ENCODE measurements at places on chromosomes 13 and 19. TPM values are rescaled to one million over a fixed set of nuclear protein-coding genes. Genes with fewer than 3 reads are reported as not detected.

- no peak for DNase-seq
These were observed 19.5 kb upstream of the ARL11 start for GRCh38 chr13:49608651-49609331.

- no peak for DNase-seq
These were observed 201.2 kb upstream of the KLF12 start for GRCh38 chr13:74335370-74335769.

GRCh38 chr19:43620061-43621001, 902 bp upstream of the ZNF428 start:
- DNase-seq = no peak

GRCh38 chr13:26037302-26037701, 14.5 kb downstream of the SHISA2 start:
- no peak for DNase-seq

DNA sequence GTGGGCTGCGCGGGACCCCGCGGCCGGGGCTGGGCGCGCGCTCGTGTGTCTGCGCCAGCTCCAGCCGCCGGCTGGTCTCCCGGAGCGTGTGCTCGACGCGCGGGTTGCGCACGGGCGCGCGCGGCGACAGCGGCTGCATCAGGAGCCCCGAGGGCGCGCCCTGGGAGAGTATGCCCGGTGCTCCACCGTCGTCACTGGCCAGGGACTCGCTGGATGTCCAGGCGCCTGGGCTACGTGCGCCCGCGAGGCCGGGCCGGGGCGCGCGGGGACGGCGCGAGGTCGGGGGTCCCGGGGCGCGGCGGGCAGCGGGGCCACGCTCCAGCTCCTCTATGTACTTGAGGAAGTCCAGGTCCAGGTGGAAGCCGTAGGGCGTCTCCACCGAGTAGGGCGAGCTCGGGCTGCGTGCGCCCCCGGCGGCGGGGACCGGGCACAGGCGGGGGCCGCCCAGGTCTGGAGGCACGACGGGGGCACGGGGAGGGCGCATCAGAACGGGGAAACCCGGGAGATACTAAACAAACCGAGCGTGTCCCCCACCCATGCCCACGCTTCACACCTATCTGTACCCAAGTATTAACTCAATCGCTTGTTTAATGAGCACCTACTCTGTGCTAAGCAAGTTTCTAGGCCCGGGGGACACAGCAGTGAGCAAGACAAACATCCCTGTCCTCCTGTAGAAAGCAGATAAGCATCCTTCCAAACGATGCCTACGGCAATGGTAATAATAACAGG, 7.6 kb downstream of the KANK3 start:
- DNase-seq = no peak

DNA sequence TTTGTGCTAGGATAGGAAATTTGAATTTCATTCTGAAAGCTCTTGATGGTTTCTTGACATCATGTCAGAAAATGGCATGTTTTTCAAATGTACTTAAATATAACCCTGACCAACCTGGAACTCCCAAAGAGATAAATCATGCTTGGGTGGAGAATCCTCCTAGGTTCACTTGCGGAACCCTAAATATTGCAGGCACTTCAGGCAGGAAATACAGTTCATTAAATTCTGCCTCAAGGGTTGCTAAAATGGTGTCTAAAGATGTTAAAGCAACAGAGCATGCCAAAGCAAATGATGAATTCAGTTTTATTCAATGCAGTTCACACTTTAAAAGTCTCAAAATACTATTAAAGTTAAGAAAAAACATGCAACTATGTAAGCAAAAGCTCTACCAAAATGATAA, 415.9 kb downstream of the SLITRK6 start:
- DNase-seq = no peak

DNA sequence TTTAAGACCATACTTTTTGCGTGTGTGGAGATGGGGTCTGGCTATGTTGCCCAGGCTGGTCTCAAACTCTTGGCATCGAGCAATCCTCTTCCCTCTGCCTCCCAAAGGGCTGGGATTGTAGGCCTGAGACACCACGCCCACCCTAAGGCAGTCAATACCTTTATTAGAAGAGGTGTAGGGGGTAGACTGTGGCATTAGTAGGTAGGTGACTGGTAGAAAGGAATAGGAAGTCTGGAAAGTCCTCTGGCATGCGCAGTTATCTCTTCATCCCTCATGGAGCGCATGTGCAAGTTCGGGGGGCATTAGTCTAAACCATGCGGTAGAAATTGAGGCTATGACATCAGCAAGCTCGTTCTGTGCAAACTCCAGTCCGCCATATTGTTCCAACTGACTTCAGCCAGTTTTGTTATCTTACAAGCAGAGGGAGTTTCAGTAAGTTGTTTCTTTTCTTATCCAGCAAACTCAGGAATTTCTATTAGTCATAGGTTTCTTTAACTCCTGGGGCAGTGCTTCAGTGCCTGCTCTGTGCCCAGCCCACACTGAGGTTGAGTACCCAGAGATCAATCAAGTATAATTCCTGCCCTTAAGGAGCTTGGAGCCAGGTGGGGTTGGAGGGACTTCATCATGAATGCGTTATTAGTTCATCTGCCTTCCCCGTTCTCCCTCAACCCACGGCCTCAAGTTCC, 7.3 kb upstream of the RANBP3 start:
- no peak for DNase-seq

GRCh38 chr13:112464720-112465119, 88.6 kb downstream of the SPACA7 start:
- no peak for DNase-seq

The ZNF563 gene
- total RNA-seq = 4.5 TPM

The PAF1 gene
- 33.2 TPM for total RNA-seq

The OLFM2 gene
- 1.7 TPM for total RNA-seq

The TRPC4 gene
- 0.19 TPM for total RNA-seq

The ZNF441 gene
- total RNA-seq = 4.3 TPM
